ENCODE measurements at places on chromosomes 1 and 21. TPM values are rescaled to one million over a fixed set of nuclear protein-coding genes. Genes with fewer than 3 reads are reported as not detected.
A peak's percentile ranks its signal among the peaks of the same experiment; 100 is the strongest.

The AIDA gene
- 103 TPM for total RNA-seq

The E2F2 gene
- total RNA-seq: 3.4 TPM

GRCh38 chr1:201192261-201192788, 1.7 kb downstream of the IGFN1 start:
- DNase-seq: no peak
- H3K36me3 ChIP-seq: no peaks in the 10 kb centered on the region
- H3K4me1 ChIP-seq: peaks cover 6% of the 10 kb centered on the region

DNA sequence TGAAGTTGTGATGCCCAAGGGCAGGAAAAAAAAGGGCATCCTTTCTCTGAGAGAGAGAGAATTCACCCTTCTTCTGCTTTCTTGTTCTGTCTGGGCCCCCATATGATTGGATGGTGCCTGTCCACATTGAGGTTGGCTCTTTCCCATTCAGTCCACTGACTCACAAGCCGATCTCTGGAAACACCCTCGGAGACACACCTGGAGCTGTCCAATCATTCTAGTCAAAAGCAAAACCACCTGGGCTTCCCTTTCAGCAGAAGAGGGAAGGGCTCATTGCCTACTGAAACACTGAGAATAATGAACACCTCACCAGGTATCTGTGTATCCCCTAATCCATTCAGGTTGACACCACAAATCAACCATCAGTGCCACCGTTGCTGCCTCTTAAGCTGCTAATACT, 103.7 kb upstream of the GNG12 start:
- no peak overlapping the region for H3K27ac ChIP-seq
- no peaks in the 10 kb centered on the region for H3K27me3 ChIP-seq
- DNase-seq: no peak
- H3K4me3 ChIP-seq: no peak overlapping the region

- H3K36me3 ChIP-seq: no peaks in the 10 kb centered on the region
- H3K4me1 ChIP-seq: no peaks in the 10 kb centered on the region
- no peak for DNase-seq
Measured at GRCh38 chr1:115565353-115565752, 76.4 kb upstream of the VANGL1 start.

DNA sequence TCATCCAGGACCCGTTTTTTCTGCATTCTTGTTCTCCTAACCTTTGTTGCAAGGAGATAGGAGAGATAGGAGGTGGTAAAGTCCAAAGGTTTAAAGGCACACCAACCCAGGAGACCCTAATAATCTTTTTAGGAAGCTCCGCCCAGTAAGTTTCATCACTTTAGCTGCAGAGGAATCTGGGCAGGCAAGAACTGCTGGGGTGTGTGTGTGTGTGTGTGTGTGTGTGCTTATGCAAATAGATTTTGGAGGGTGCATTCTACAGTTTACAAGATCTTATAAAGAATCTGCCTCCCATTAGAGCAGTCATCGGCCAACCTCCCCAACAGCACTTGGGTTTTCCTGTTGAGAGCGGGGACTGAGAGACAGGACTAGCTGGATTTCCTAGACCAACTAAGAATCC, 3.9 kb upstream of the IL10 start:
- H3K36me3 ChIP-seq: no peaks in the 10 kb centered on the region
- no peaks in the 10 kb centered on the region for H3K27me3 ChIP-seq
- H3K4me1 ChIP-seq: no peaks in the 10 kb centered on the region
- H3K4me3 ChIP-seq: no peak overlapping the region
- DNase-seq: peak; percentile 14
- no peak overlapping the region for H3K27ac ChIP-seq

- DNase-seq: no peak
- H3K4me1 ChIP-seq: peaks cover 10% of the 10 kb centered on the region
- H3K27ac ChIP-seq: no peak overlapping the region
- no peaks in the 10 kb centered on the region for H3K27me3 ChIP-seq
Measured at GRCh38 chr1:109933856-109934711, 23.4 kb downstream of the CSF1 start.

- no peaks in the 10 kb centered on the region for H3K27me3 ChIP-seq
- no peaks in the 10 kb centered on the region for H3K4me1 ChIP-seq
- DNase-seq: no peak
Measured at GRCh38 chr1:206841609-206842323, 23.7 kb upstream of the IL20 start.

DNA sequence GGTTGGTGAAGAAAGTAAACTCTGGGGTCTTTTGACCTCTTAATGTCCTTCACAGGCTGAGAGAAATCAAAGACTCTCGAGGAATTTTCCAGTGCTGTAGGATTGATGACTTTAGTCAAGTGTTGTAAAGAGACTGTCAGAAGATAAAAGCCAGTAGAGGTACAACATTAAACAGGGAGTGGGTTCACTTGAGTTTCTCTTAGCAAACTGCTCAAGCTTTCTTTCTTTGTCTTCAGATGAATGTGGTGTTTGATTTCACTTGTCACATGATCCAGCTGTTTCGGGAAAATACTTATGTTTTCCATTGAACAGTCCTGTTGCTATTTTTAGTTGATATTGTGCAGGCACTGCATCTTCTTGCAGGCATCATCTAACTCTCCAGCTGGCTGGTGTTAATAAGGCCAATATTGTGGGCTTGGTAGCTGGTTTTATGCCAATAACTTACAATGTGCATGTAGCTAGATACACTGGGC, 45.6 kb downstream of the XCL2 start:
- no peaks in the 10 kb centered on the region for H3K36me3 ChIP-seq
- no peak overlapping the region for H3K27ac ChIP-seq
- H3K4me3 ChIP-seq: no peak overlapping the region
- H3K27me3 ChIP-seq: no peaks in the 10 kb centered on the region
- DNase-seq: peak; percentile 20
- H3K4me1 ChIP-seq: no peaks in the 10 kb centered on the region

GRCh38 chr1:70674941-70675685, 264.0 kb downstream of the CTH start:
- no peaks in the 10 kb centered on the region for H3K36me3 ChIP-seq
- no peak overlapping the region for H3K4me3 ChIP-seq
- H3K27me3 ChIP-seq: no peaks in the 10 kb centered on the region
- DNase-seq: no peak

DNA sequence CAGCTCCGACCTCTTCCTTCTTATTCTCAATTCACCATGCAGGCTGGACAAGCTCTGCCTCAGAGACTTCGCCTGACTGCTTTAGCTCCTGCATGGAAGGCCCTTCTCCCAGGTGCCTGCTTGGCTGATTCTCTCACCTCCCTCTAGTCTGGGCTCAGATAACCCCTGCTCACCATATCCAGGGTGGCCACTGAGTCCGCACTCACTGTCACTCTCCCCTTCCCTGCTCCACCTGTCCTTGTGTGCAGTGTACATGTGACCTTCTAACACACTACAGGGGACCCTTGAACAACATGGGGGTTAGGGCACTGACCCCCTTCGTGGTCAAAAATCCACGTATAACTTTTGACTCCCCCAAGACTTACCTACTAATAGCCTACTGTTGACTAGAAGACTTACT, 14.4 kb upstream of the GALNT2 start:
- no peaks in the 10 kb centered on the region for H3K4me1 ChIP-seq
- no peaks in the 10 kb centered on the region for H3K27me3 ChIP-seq
- H3K27ac ChIP-seq: no peak overlapping the region
- no peak for DNase-seq
- H3K4me3 ChIP-seq: no peak overlapping the region

- H3K4me3 ChIP-seq: no peak overlapping the region
- H3K4me1 ChIP-seq: no peaks in the 10 kb centered on the region
- H3K27ac ChIP-seq: no peak overlapping the region
- H3K27me3 ChIP-seq: no peaks in the 10 kb centered on the region
- no peak for DNase-seq
- H3K36me3 ChIP-seq: peaks cover 13% of the 10 kb centered on the region
Measured at GRCh38 chr21:44965251-44966022, 25.6 kb downstream of the SLX9 start.

DNA sequence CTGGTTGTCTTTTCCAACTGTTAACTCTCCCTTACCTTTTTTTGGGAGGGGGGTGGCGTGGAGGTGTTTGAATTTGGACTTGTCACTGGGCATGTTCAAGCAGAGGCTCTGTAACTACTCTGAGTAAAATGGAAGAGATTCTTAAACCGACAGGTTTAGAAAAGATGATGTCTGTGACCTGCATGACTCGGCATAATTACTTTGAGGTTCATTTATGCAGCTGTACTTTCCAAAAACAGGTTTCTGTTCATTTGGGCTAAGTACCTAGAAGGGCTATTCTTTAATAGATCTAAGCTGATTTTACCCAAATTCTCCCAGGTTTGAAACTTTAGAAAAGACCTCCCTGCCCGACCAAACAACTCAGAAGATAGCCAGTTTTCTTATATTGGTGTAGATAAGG, 80.3 kb downstream of the SLC35A3 start:
- peaks cover 38% of the 10 kb centered on the region for H3K4me1 ChIP-seq
- DNase-seq: no peak
- H3K27ac ChIP-seq: no peak overlapping the region
- no peak overlapping the region for H3K4me3 ChIP-seq
- H3K36me3 ChIP-seq: peaks cover 3% of the 10 kb centered on the region

DNA sequence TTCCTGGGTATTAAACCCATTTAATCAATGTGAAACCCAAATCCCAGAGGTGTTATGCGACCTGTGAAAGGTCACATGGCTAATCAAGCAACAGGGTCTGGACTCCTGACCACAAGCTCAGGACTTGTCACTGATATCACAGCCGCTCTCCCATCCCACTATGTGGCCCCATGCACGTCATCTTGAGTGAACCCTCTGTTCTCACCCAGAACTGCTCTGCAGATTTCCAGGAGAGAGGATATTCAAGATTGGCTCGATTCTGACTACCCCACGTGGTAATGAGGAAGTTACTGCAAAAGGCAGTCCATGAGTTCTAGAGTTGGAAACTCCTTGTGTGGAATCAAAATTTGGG, 173.5 kb upstream of the ETV3 start:
- DNase-seq: no peak
- peaks cover 8% of the 10 kb centered on the region for H3K4me1 ChIP-seq
- H3K36me3 ChIP-seq: no peaks in the 10 kb centered on the region

- no peak overlapping the region for H3K4me3 ChIP-seq
- H3K27me3 ChIP-seq: no peaks in the 10 kb centered on the region
- no peak overlapping the region for H3K27ac ChIP-seq
- H3K36me3 ChIP-seq: no peaks in the 10 kb centered on the region
Measured at GRCh38 chr1:60279798-60280197, 206.2 kb upstream of the C1orf87 start.

GRCh38 chr1:157521056-157521455, 31.3 kb downstream of the FCRL5 start:
- H3K36me3 ChIP-seq: no peaks in the 10 kb centered on the region
- no peaks in the 10 kb centered on the region for H3K4me1 ChIP-seq
- H3K4me3 ChIP-seq: no peak overlapping the region

GRCh38 chr1:8061673-8062386, 35.7 kb upstream of the ERRFI1 start:
- no peaks in the 10 kb centered on the region for H3K36me3 ChIP-seq
- H3K4me1 ChIP-seq: peaks cover 8% of the 10 kb centered on the region
- no peak overlapping the region for H3K27ac ChIP-seq
- H3K4me3 ChIP-seq: no peak overlapping the region

DNA sequence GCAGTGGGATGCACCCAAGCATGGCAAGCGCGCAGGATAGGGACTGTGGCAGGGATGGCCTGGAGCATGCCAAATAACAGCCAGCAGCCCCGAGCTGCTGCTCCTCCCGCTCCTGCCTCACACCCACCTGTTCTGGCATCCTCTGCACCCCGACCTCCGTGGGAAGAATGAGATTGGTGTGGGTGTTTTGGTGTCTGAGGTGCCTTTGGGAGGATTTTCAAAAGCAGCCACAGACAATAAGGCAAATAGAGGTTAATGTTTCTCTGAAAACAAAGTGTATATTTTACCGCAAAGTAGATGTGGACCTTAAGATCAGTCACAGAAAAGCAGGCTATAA, 35.5 kb downstream of the IGFN1 start:
- H3K4me3 ChIP-seq: no peak overlapping the region
- no peaks in the 10 kb centered on the region for H3K4me1 ChIP-seq
- no peak for DNase-seq
- H3K27me3 ChIP-seq: no peaks in the 10 kb centered on the region

GRCh38 chr1:224785622-224786021, 143.9 kb upstream of the DNAH14 start:
- H3K27ac ChIP-seq: no peak overlapping the region
- H3K36me3 ChIP-seq: no peaks in the 10 kb centered on the region
- H3K4me3 ChIP-seq: no peak overlapping the region
- H3K4me1 ChIP-seq: peaks cover 20% of the 10 kb centered on the region

GRCh38 chr1:239269706-239270105, 116.7 kb upstream of the CHRM3 start:
- no peaks in the 10 kb centered on the region for H3K4me1 ChIP-seq
- no peak for DNase-seq
- no peak overlapping the region for H3K4me3 ChIP-seq
- H3K36me3 ChIP-seq: no peaks in the 10 kb centered on the region

GRCh38 chr1:248696774-248697173, 5.8 kb downstream of the OR14I1 start:
- peaks cover 14% of the 10 kb centered on the region for H3K36me3 ChIP-seq
- no peak overlapping the region for H3K27ac ChIP-seq
- no peaks in the 10 kb centered on the region for H3K27me3 ChIP-seq
- DNase-seq: no peak

Data from GM23338 (cell line).